IMR-90 (cell line): ENCODE measurements at places on chromosomes 4 and X. TPM values are rescaled to one million over a fixed set of nuclear protein-coding genes. Genes with fewer than 3 reads are reported as not detected.

DNA sequence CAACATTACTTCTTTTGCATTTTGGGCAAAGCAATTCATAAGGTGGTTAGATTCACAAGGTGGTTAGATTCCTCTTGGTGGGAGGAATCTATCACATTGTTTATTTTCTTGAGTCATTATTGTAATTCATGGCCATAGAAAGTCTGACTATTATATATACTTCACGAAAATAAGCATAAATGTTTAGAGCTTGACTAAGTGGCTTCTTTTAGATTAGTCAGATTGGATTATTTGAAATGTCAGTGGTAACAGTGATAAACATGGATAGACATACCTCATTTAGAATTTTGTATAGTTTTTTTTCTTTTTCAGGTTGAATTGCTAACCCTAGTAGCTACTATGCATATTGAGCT, 24.9 kb upstream of the DYNLT3 start:
- DNase-seq: no peak

DNA sequence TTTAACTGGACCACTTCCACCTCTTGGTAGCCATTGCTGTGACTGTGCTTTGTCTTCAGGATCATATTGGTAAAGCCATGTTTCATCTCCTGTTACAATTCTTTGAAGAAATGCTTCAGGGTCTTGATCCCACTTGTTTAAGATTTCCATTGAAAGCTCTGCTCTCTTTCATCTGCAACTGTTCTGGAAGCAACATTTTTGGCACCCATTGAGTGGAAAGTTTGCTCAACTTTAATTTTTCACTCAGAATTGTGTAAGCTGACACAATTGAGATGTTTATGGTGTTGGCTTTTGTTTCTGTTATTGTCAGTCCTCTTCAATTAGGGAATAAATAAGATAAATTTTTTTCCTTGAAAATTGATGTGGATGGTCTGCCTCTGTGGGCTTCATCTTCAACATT, 237.4 kb downstream of the MAPK10 start:
- DNase-seq: no peak

DNA sequence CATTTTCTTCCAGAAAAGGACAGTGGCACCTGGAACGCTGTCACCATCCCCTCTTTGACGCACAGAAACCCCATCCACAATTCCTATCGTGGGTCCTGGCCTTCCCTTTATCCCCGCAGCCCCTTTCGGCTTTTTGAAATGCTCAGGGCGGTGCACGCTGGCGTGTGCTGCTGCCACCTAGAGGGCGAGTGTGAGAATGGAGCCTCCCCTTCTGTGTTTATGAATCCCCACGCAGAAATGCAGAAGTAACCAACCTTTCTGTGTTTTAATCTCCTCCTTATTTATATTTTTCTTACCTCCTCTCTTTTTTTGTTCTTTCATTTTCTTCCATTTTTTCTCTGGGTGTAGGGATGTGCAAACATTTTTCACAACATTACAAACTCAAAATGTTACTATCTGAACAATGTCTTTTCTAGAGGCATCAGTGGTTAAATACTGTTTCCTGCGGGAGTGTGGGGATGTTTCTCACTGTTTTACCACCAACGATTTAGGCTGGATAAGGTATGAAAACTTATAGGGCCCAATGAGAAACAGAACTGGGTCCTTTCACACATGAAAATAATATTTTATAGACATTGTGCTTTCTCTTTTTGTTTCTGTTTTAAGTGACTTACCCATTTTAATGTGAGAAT, 50.0 kb downstream of the TMA16 start:
- peak; percentile 40 for DNase-seq

DNA sequence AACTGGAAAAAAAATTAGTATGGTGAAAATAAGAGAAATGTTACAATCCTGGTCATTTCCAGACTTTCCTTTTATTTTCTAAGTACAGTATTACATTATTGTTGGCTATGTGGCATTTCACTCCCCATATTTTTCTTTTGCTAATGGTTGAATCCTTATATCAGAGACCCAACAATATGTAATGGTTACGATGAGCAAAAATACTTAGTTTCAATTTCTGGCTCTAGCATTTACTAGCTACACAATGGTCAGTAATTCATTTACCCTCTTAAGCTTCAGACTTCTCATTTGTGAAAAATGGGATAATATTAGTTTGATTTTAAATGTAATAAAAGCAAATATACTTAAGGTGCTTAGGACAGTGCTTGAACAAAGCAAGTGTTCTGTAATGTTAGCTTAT, 942.9 kb upstream of the PABPC4L start:
- no peak for DNase-seq

DNA sequence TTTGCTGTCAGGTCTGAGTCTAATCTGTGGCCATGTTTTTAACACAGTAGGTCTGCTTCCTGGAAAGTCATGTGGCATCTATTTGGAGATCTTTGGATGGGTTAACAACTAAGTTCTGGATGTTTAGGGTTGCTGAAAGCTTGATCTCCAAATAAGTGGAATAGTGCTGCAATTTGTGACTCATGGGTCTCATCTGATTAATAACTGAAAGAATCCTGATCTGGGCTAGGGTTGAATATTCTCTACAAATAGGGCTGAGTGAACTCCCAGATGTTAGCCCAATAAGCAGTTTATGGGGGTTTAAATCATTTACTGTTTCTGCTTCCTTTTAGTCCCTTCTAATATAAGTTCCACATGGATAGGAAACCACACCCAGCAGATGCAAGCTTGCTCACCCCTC, 23.1 kb downstream of the CT47C1 start:
- DNase-seq: no peak

- peak; percentile 75 for DNase-seq
These were observed 9.8 kb downstream of the EREG start for GRCh38 chr4:74374561-74375327.

DNA sequence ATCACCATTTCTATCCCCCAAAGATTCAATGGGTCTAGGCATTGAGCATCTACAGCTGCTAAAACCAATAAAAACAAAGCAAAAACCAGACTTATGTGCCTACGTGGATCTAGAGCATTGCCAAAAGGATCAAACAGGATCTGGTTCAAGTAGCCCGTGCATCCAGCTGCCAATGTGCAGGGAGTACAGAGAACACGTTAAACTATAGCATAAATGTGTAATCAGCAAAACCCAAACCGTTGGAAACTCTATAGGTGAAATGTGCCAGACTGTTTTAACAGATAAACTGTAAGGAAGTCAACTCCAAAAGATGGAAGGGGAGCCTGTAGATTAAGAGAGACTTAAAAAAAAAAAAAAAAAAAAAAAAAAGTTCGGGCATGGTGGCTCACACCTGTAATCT, 58.5 kb downstream of the APOO start:
- no peak for DNase-seq

GRCh38 chrX:151713849-151714248, 2.0 kb upstream of the FATE1 start:
- DNase-seq: no peak

TMPRSS11B gene
- total RNA-seq: not detected in 2 replicates

- DNase-seq: peak; percentile 94
These were observed 12.9 kb downstream of the LETM1 start for GRCh38 chr4:1842993-1843448.

- DNase-seq: no peak
These were observed 87.5 kb downstream of the LEF1 start for GRCh38 chr4:108081256-108081655.

CTSO gene
- total RNA-seq: 2.9 and 3.6 TPM in 2 replicates

DNA sequence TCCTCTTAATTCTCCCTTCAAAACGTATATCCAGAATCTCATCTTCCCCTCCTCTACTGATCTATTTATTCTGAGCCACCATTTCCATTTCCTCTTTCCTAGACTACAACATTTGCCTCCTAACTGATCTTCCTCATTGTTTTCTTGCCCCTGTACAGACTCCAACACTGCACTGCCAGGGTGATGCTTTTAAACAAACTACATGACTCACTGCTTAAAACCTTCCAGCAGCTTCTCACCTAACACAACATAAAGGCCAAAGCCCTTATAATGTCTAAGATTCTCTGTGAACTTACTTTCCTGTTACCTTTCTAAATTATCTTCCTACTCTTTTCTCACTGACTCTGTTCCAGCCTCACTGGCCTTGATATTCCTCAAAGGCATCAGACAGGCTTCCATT, 161.0 kb upstream of the HS3ST1 start:
- DNase-seq: peak; percentile 69

GRCh38 chr4:15479913-15480185, 10.2 kb downstream of the CC2D2A start:
- DNase-seq: peak; percentile 91

DNA sequence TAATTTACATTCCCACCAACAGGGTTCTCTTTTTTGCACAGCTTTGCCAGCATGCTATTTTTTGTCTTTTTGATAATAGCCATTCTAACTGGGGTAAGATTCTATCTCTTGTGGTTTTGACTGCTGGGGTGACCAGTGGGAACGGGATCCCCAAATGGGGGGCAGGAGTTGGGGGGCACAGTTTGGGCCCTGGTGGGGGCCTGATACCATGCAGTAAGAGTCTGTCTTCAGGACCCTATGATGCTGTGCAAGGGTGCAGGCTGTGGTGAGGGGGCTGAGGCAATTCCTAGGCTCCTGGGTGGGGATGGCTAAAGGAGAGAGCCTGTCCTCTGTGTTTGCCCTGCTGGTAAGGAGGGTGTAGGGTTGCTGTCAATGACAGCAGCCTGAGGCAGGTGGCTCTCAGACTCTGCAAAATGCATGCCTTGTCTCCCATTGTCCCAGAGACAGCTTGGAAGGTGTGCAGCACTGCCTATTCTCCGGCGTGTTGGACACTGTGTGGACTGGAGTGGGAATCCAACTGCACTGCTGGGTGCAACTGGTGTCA, 172.7 kb upstream of the ARHGAP24 start:
- DNase-seq: no peak

DNA sequence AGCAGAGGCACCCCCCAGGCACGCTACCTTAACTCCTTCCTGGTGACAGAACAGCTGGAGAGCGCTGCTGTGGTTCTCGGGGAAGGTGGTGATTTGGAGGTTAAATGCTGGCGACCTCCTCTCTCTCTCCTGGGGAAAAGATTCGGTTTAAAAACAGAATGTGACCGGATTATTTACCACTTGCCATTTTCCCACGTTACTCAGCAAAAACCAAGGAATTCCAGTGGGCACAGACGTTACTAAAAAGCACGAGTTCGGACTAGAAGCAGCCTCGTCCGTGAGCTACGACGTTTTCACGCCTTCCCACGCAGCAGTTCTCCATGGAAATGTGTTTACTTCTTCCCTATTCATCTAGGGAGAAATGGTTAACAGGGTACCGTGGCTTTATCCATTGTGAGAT, 32.3 kb upstream of the C4orf50 start:
- no peak for DNase-seq

GRCh38 chr4:1215141-1216075, 33.5 kb downstream of the CTBP1 start:
- no peak for DNase-seq

ABCG2 gene
- 1.1 and 1.4 TPM in 2 replicates for total RNA-seq

DNA sequence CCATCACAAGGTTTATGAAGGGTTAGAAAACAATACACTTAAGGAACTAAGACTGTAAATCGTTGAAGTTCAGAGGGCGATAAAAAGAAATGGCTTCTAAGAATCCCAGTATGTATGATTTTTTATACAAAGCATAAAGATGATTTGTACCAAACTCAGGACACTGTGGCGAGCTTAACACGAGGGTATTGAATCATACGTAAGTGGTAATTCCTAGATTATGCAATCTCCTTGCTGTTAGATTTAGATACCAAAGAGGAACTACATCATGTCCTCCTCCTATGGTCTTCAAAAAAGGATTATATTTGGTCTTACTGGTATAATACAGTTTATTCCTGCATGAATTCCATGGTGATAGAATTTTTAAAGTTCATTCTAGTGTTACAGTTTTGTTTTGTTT, 23.9 kb downstream of the NFKB1 start:
- peak; percentile 39 for DNase-seq

HTRA3 gene
- total RNA-seq: 1.1 and 1.3 TPM in 2 replicates

GRCh38 chrX:28997706-28998463, 410.6 kb downstream of the IL1RAPL1 start:
- DNase-seq: peak; percentile 88

DNA sequence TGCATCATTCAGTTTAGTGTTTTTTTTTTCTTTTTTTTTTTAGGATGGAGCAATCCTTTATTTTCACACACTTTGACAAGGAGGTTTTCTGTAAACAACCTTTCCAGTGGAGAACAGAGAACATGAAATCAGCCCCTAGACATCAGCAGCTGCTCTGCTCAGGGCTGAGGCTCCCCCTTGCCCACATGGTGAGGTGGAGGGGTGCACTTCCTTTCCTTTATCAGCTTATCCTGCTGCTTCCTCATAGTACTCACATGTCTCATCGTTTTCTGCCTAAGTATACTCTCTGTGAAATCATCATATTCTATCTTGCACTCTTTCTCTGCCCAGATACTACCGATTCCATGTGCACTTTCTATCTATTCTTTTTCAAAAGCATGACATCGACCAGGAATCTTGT, 47.6 kb upstream of the PRSS12 start:
- DNase-seq: peak; percentile 68

DNA sequence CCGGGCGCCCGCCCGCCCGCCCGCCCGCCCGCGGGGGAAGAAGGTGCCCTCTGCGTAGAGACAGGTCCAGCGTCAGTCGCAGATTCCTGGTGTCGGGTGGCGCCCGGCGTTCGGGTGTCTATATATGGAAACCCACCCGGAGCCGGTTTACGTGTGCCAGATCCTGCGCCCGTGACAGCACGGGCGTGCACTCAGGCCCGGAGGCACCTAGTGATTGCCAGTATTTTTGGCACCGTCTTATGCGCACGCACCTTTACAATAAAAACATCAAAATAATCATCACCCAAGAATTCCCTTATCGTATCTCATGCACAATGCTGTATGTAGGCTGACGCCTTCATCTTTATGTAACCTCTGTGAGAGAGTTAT, 519 bp downstream of the SLC25A4 start:
- peak; percentile 17 for DNase-seq

JCHAIN gene
- total RNA-seq: 0.72 and 0.83 TPM in 2 replicates

DNA sequence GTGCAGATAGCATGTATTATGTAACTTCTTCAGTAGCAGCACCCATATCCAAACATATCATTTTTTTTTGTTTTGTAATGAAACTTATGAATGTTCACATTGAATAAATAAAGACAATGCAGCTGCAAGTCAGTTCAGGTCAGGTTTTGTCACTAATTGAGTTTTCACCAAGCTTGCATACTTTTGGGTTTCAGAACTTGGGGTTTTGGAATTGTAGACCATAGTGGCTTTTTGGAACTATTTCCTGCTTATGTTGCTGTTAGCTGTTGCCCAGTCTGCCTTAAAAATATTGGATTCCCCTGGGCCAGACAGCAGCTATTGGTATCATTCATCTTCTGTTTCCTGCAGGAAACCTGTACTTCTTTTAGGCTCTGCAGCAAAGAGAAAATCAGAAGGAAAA, 113.4 kb upstream of the LIMCH1 start:
- DNase-seq: no peak
